ENCODE measurements at places on chromosomes 16 and 17.

GRCh38 chr17:76353004-76353598, 615 bp downstream of the PRPSAP1 start:
- no peak for DNase-seq

GRCh38 chr16:54510685-54511221, 224.2 kb upstream of the IRX3 start:
- no peak for DNase-seq

DNA sequence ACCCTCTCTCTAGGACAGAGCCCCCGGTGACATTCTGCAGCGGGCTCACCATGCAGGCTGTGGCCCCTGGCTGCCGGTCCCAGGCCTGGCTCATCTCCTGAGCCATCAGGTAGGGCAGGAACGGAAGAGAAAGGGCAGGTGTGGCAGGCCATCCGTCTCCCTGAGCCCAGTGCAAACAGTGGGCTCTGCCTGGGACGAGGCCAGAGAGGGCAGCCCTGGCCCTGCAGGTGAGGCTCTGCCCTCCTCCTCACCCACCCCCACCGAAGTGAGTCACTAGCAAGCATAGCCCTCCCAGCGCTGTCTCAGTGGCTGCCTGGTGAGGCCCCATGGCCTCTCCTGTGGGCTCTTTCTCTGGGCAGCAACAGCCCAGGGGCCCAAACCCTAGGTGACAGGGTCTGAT, 14.5 kb downstream of the OTOP3 start:
- no peak for DNase-seq

- no peak for DNase-seq
Measured at GRCh38 chr17:50380369-50381259, 7.6 kb downstream of the EME1 start.

GRCh38 chr17:56834380-56835263, 671 bp downstream of the DGKE start:
- no peak for DNase-seq

- no peak for DNase-seq
Measured at GRCh38 chr16:83113811-83114210, 487.0 kb downstream of the CDH13 start.

- no peak for DNase-seq
Measured at GRCh38 chr17:35998018-35998545, 3.3 kb downstream of the CCL15 start.

DNA sequence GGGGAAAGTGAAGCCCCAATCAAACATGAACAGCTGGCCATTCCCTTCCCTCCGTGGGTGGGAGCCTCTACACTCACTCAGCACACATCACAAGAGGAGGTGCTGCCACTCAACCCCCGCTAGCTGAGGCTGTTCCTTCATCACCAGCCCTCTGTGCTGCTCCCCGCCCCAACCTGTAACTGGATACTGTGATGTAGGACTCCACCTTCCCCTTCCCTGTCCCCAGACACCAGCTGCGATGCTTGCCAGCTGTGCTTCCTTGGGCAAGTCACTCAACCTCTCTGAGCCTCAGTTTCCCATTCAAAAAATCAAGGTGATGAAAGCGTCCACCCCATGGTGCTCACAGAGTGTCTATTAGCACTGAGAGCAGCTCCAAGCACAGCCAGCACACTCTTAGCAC, 273.2 kb downstream of the MRTFB start:
- DNase-seq, result no peak
